ENCODE measurements at places on chromosomes 13 and 19.

- no peaks in the 10 kb centered on the region for H3K27me3 ChIP-seq
- no peak overlapping the region for H3K4me3 ChIP-seq
- H3K27ac ChIP-seq: no peak overlapping the region
Measured at GRCh38 chr13:26539738-26540292, 17.7 kb upstream of the WASF3 start.

DNA sequence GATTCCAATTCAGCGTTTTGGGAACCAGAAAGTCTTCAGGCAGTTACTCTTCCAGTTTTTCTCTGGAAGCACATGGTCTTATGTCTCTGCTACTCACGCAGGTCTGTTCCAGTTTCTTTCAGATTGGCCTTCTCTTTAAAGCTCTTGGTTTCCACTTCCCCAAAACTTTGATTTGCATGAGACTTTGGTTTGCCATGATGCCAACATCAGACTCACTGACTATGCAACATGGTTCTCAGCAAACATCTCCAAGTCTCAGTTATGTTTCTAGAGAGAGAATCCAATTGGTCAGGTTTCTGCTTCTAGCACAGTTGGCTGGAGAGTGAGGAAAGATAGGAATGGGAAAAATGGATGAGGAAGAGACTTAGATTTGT, 3.1 kb downstream of the AKAP11 start:
- H3K36me3 ChIP-seq: no peaks in the 10 kb centered on the region
- H3K4me1 ChIP-seq: peaks cover 6% of the 10 kb centered on the region
- no peak overlapping the region for H3K27ac ChIP-seq
- no peaks in the 10 kb centered on the region for H3K27me3 ChIP-seq

- no peak overlapping the region for H3K27ac ChIP-seq
- H3K36me3 ChIP-seq: peaks cover 90% of the 10 kb centered on the region
- no peaks in the 10 kb centered on the region for H3K27me3 ChIP-seq
- no peak for DNase-seq
Measured at GRCh38 chr19:49104229-49104864, 9.8 kb upstream of the LIN7B start.

- no peak overlapping the region for H3K4me3 ChIP-seq
- no peak overlapping the region for H3K27ac ChIP-seq
- H3K27me3 ChIP-seq: no peaks in the 10 kb centered on the region
- no peaks in the 10 kb centered on the region for H3K36me3 ChIP-seq
Measured at GRCh38 chr13:48631441-48631840, 22.3 kb upstream of the CYSLTR2 start.

- no peak overlapping the region for H3K4me3 ChIP-seq
- H3K36me3 ChIP-seq: no peaks in the 10 kb centered on the region
- no peaks in the 10 kb centered on the region for H3K27me3 ChIP-seq
- DNase-seq: no peak
- no peaks in the 10 kb centered on the region for H3K4me1 ChIP-seq
- H3K27ac ChIP-seq: no peak overlapping the region
Measured at GRCh38 chr19:48368936-48369335, 4.8 kb downstream of the SYNGR4 start.
